ENCODE measurements at places on chromosomes 2 and 18.

GRCh38 chr2:162118166-162119031 is 33.6 kb downstream of the GCG start:
- no peak for DNase-seq
- H3K4me3 ChIP-seq: no peak overlapping the region
- H3K27ac ChIP-seq: no peak overlapping the region
- H3K36me3 ChIP-seq: no peaks in the 10 kb centered on the region
- no peaks in the 10 kb centered on the region for H3K27me3 ChIP-seq

DNA sequence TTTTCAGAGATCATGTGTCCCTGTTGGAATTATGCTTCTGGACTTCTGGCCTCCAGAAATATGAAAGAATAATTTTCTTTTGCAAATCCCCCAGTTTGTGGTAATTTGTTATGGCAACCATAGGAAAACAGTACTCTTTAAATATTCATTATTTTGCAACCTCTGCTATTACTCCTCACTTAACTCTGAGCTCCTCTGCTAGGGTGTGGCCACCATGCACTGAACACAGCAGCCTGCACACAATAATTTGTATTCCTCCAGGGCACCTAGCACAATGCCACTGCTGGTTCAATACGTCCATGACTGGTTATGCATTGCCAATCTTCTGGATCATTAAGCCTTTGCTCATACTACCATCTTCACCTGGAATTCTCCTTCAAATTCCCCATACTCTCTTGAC is 232.0 kb downstream of the CNTNAP5 start:
- no peaks in the 10 kb centered on the region for H3K4me1 ChIP-seq
- no peaks in the 10 kb centered on the region for H3K36me3 ChIP-seq
- H3K4me3 ChIP-seq: no peak overlapping the region
- no peak for DNase-seq
- H3K27ac ChIP-seq: no peak overlapping the region

DNA sequence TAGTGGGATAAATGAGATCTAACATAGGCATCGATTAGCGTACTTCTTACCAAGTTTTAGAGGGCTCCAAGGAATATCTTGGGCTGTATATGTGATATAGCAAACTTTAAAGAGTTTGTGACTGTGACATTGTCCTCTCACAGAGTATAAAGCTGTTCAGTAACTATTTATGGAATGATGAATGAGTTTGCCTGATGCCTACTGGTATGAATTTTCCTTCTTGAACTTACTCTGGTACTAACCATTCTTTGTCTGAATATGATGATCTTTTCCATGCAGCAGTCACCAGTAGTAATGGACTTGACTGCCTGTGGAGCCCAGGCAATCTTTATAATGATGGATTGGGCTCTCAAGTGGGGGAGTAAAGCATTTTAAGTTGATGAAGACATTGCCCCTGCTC is 120.5 kb downstream of the PARD3B start:
- no peaks in the 10 kb centered on the region for H3K36me3 ChIP-seq
- no peak overlapping the region for H3K27ac ChIP-seq
- no peak overlapping the region for H3K4me3 ChIP-seq
- no peaks in the 10 kb centered on the region for H3K27me3 ChIP-seq
- no peaks in the 10 kb centered on the region for H3K4me1 ChIP-seq
- no peak for DNase-seq

DNA sequence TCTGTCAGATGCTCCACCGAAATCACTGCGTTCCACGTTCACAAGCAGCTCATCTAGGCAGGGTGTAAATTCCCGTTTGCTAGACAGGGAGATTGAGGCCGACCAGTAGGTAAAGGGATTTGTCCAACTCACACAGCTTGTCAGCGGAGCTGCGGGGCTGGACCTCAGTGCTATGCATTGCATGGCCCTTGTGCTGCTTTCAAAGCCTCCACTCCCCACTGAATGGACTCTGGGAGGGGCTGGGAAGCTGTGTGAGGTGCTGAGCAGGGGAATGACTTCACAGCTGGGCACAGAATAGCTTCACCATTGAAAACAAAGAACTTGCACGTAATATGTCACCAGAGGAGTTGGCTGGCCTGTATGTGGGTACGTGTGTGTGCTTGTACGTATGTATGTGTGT is 21.4 kb downstream of the CELF4 start:
- H3K36me3 ChIP-seq: no peaks in the 10 kb centered on the region
- DNase-seq: no peak
- H3K27ac ChIP-seq: no peak overlapping the region
- H3K4me3 ChIP-seq: no peak overlapping the region
- H3K4me1 ChIP-seq: no peaks in the 10 kb centered on the region

- H3K27ac ChIP-seq: no peak overlapping the region
- H3K27me3 ChIP-seq: no peaks in the 10 kb centered on the region
- no peak for DNase-seq
- H3K4me1 ChIP-seq: no peaks in the 10 kb centered on the region
- no peak overlapping the region for H3K4me3 ChIP-seq
Observed at GRCh38 chr18:13165636-13166423, 52.7 kb upstream of the LDLRAD4 start.

- no peak overlapping the region for H3K4me3 ChIP-seq
- no peak for DNase-seq
- no peaks in the 10 kb centered on the region for H3K27me3 ChIP-seq
Observed at GRCh38 chr18:42025491-42025890, 70.5 kb downstream of the PIK3C3 start.

DNA sequence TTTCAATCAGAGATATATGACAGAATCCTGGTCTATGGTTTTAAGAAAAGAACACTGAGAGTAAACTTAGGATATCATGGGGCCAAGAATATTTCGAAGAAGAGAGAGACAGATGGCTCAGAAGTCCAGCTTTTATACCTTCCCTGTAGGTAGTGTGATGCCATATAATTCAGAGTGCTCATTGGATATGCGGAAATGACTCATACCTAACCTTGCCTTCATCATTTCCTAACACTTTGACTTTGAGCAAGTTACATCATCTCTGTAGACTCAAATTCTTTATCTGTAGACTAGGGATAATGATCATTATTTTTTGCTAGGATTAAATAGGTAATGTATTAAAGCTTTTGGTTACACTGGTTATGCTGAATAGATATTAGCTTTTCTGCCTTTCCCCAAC is 461.6 kb upstream of the CNTNAP5 start:
- no peaks in the 10 kb centered on the region for H3K36me3 ChIP-seq
- no peak overlapping the region for H3K27ac ChIP-seq
- H3K4me1 ChIP-seq: no peaks in the 10 kb centered on the region

DNA sequence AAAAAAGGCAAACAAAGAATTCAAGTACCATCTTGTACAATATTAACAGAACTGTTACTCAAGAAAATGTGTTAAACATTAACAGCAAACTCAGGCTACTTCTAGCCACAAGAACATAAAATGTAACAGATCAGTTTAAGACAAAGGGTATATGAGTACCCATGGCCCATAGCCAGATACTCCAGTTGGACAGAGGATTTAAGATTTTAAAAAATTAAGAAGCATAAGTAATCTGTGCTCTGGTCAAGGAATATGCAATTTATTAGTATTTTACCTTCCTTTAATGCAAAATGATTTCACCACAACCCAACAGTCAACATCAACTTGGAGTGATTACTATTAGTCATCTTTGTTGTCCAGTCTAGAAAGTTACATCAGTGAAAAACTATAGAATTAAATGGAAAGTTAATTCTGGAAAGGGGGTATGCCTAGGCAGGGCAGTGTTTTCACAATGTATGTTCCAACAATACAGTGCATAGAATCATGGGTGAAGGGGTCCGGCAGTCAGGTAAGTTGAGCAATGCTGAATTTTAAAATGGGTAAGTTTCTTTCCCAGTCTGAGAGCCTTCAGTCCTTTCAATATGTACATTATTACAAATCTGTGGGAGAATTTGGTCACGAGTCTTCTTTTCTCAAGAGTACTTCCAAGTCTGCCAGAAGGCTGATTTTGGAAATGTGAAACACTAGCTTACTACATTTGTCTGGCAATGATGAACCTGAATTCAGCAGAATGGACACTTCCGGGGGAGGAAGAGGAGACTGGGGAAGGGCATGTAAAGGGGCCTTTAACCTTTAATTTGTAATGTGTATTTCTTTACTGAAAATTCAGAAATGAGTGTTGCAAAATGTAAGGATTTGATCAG is 34.5 kb downstream of the SFT2D3 start:
- H3K27ac ChIP-seq: no peak overlapping the region
- H3K4me3 ChIP-seq: no peak overlapping the region
- no peaks in the 10 kb centered on the region for H3K4me1 ChIP-seq
- DNase-seq: no peak
- no peaks in the 10 kb centered on the region for H3K27me3 ChIP-seq

DNA sequence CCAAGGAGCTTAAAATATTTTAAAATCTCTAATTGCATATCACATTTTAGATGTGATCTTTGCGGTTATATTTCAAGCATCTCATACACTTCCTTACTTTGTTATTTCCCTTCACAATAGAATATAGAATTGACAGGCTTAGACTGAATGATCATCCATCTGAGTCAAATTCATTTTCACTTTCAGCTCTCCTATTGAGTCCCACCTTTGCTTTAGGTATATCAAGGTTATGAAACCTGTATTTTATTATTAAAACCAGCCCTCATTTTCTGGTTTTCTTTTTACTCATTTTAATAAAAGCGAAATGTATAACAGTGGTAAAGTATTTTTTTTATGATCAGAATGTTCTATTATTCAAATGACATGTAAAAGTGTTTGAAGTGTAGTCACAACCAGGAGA is 162.9 kb upstream of the KYNU start:
- no peak overlapping the region for H3K4me3 ChIP-seq
- H3K4me1 ChIP-seq: no peaks in the 10 kb centered on the region
- DNase-seq: no peak
- no peaks in the 10 kb centered on the region for H3K27me3 ChIP-seq
- H3K27ac ChIP-seq: no peak overlapping the region
- H3K36me3 ChIP-seq: no peaks in the 10 kb centered on the region
